Peyer's patch (tissue), 4 donors: ENCODE measurements at places on chromosomes 2 and 18.

- no peaks in the 10 kb centered on the region for H3K36me3 ChIP-seq
- no peaks in the 10 kb centered on the region for H3K27me3 ChIP-seq
- no peak for DNase-seq
- H3K4me3 ChIP-seq: no peak overlapping the region
- H3K27ac ChIP-seq: no peak overlapping the region
These were observed 30.3 kb downstream of the AKAIN1 start for GRCh38 chr18:5166606-5167280.

- H3K4me1 ChIP-seq: no peaks in the 10 kb centered on the region
- no peaks in the 10 kb centered on the region for H3K36me3 ChIP-seq
- H3K27me3 ChIP-seq: no peaks in the 10 kb centered on the region
- no peak for DNase-seq
- no peak overlapping the region for H3K4me3 ChIP-seq
- no peak overlapping the region for H3K27ac ChIP-seq
These were observed 43.2 kb upstream of the SOS1 start for GRCh38 chr2:39164089-39164488.

DNA sequence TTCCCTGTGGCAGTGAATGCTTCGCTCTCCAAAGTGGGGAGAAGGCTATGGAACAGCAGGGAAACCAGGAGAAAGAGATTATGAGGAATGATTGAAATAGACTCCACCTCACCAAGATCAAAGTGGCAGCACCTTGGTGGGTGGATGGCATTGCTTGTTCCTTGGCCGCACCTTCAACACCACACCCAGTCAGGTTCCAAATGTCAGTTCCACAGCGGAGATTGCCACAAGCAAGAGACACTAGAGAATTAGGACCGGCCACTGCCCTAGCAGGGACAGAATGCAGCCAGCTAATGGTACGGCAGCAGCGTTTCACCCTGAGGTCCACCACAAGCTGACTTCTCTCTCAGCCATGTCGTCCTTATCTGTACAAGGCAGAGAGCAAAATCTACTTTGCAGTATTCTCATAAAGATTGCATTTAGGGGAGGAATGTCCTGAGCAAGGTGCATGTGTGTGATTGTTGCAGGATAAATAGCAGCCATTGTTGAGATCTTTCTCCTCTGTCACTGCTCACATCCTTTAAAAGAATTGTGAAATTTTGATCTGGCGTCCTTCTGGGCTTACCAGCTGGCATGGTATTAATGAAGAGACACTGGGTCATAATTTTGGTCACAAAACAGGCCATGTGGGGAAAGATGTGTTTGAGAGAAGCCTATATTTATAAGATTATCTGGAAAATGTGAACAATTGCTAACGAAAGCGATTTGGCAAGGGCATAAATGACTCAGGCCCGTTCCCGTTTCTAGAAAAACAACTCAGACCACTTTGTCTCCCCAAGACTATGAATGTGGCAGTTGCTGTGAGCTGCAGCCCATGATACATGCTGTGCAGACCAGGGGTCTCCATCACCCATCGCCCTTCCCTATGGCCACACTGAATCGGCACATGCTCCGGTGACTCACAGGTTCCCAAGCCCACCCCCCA is 228.6 kb upstream of the ID2 start:
- no peaks in the 10 kb centered on the region for H3K27me3 ChIP-seq
- peaks cover 19% of the 10 kb centered on the region for H3K4me1 ChIP-seq
- H3K27ac ChIP-seq: peak overlapping the region; percentile 39
- DNase-seq: peak; percentile 61
- H3K36me3 ChIP-seq: no peaks in the 10 kb centered on the region

DNA sequence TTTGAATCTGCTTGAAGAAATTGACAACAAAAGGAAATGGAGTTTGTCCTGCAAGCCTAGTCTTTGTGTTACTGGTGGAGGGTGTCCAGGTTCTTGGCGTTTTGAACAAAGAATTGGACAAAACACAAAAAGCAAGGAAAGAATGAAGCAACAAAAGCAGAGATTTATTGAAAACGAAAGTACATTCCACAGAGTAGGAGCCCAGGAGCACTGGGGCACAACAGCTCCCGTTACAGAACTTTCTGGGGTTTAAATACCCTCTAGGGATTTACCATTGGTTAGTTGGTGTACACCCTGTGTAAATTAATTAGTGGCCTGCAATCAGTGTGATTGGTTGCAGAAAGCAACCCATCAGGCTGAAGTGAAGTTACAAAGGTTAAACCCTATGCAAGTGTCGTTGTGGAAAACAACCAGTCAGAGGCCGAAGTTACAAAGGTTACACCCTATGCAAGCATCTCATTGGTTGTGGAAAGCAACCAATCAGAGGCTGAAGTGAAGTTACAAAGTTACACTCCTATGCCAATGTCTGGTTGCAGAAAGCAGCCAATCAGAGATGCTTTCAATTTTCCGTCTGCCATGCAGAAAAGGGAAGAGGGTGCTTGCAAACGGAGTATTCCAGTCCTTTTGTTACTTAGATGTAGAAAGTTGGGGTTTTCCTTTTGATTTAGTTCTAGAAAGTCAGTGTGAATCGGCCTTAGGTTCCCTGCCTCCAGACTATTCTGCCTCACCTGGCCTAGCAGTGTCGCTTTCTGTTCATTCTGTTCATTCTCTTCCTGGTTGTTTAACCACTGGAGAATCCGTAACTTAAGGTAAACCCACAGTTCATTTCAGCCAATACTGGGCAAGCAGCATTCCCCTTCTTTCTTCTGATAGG is 47.6 kb upstream of the PTH2R start:
- H3K4me3 ChIP-seq: no peak overlapping the region
- no peak for DNase-seq
- H3K4me1 ChIP-seq: no peaks in the 10 kb centered on the region
- no peaks in the 10 kb centered on the region for H3K36me3 ChIP-seq
- H3K27ac ChIP-seq: no peak overlapping the region

- no peaks in the 10 kb centered on the region for H3K4me1 ChIP-seq
- no peak for DNase-seq
- H3K36me3 ChIP-seq: peaks cover 2% of the 10 kb centered on the region
- H3K27me3 ChIP-seq: no peaks in the 10 kb centered on the region
- H3K4me3 ChIP-seq: no peak overlapping the region
These were observed 100.0 kb downstream of the BIRC6 start for GRCh38 chr2:32456808-32457207.

- no peak overlapping the region for H3K4me3 ChIP-seq
- H3K27me3 ChIP-seq: no peaks in the 10 kb centered on the region
- H3K36me3 ChIP-seq: no peaks in the 10 kb centered on the region
These were observed 44.5 kb downstream of the DOCK10 start for GRCh38 chr2:224997802-224998201.

DNA sequence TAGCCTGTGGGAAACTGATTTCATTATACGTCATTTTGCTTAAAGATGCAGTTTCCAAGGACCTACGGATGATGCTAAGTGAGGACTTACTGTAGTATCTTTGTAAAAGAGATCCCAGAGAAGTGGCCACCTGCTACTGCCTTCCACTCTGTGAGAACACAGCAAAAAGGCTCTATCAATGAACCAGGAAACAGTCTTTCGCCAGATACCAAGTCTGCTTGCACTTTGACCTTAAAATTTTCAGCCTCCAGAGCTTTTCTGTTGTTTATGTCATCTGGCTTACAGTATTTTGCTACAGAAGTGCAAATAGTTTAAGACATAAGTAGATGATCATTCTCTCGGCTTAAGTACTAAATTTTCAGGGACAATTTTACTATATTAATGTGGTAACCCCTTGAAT is 847.9 kb upstream of the CHAC2 start:
- H3K36me3 ChIP-seq: no peaks in the 10 kb centered on the region
- H3K4me1 ChIP-seq: no peaks in the 10 kb centered on the region
- no peak overlapping the region for H3K4me3 ChIP-seq
- no peak for DNase-seq
- H3K27ac ChIP-seq: no peak overlapping the region
- H3K27me3 ChIP-seq: no peaks in the 10 kb centered on the region

DNA sequence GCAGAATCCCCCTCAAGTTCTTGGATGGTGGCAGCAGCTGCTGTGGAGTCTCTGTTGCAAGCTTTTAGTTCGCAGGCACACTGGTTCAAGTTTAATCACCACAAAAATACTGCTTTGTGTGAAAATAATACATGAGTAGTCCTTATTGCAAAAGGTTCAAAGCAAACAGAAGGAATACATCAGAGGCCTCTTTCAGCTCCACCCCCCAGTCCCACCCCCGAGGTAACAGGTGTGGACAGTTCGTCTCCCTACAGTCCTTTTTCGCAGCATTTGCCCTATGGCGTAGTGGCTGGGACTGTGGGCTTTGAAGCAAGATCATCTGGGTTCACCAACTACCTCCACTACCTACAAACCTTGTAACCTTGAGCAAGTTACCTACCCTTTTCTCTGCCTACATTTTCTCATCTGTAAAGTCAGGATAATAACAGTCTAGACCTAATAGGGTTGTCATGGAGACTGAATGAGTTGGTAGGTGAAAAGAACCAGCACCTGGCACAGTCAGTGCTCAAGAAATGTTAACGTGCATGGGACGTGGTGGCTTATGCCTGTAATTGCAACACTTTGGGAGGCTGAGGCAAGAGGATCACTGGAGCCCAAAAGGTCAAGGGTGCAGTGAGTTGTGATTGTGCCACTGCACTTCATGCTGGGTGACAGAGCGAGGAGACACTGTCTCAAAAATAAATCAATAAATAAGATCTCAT is 61.7 kb downstream of the TCF7L1 start:
- no peaks in the 10 kb centered on the region for H3K27me3 ChIP-seq
- no peak overlapping the region for H3K27ac ChIP-seq
- no peaks in the 10 kb centered on the region for H3K4me1 ChIP-seq
- H3K36me3 ChIP-seq: no peaks in the 10 kb centered on the region

DNA sequence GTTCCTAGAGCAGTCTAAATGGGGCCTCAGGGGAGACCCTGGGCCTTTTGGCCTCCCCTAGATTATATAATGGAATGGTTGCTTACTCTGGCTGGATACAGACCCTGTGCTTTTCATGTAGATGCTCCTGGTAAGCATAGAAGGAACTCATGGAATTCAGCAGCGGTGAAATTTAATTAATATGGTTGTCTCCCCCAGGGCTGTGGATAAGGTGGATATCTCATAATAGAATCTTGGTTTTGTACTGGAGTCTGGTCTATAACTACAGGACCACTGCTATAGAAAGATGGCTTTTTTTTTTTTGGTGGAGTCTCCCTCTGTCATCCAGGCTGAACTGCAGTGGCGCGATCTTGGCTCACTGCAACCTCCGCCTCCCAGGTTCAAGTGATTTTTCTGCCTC is 84.5 kb downstream of the HRH4 start:
- no peaks in the 10 kb centered on the region for H3K36me3 ChIP-seq
- DNase-seq: no peak
- H3K27ac ChIP-seq: no peak overlapping the region
- no peak overlapping the region for H3K4me3 ChIP-seq
- no peaks in the 10 kb centered on the region for H3K4me1 ChIP-seq
- H3K27me3 ChIP-seq: no peaks in the 10 kb centered on the region

DNA sequence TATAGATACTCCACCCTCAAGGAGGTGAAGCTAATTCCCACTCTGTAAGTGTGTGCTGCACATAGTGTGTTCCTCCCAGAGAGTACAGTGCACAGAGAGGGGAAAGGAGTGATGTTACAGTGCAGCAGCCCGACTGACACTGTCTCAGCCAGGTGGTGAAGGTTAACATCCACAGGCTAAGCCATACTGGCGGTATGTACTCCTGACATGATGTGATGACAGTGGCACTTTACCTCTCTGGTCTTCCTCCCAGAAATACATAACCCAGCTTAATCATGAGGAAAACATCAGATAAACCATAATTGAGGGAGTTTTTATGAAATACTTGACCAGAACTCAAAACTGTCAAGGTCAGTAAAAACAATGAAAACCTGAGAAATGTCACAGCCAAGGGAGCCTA is 107.1 kb downstream of the RAB3GAP1 start:
- no peaks in the 10 kb centered on the region for H3K27me3 ChIP-seq
- no peaks in the 10 kb centered on the region for H3K36me3 ChIP-seq
